ENCODE measurements at places on chromosomes 13 and 19.

DNA sequence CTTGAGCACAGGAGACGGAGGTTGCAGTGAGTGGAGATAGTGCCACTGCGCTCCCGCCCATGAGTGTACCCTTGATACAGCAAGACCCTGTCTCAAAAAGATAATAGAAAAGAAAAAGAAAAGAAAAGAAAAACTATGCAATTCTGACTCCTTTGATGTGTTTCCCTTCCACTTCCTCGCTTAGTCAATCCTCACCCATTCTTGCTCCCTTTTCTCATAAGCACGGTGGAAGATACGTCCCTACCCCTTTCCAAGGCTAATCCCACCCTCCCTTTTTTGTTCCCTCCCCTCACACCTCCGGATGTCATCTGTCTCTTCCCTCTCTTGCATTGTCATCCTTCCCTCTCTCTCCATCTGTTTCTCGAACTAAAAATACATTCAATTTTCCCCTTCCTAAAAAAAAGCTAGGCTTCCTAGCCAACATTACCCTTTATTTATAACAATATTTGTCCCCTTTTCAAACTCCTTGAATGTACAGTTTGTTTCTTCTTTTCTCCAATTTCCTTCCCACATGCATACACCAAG, 40.5 kb upstream of the ITM2B start:
- no peak for DNase-seq

DNA sequence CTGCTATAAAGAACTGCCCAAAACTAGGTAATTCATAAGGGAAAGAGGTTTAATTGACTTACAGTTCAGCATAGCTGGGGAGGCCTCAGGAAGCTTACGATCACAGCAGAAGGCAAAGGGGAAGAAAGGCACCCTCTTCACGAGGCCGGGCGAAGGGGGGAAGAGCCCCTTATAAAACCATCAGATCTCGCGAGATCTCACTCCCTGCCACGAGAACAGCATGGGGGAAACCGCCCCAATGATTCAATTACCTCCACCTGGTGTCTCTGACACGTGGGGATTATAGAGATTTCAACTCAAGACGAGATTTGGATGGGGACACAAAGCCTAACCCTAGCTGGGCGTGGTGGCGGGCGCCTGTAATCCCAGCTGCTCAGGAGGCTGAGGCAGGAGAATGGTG, 42.8 kb downstream of the SLC6A16 start:
- DNase-seq, result no peak

- DNase-seq, result no peak
These were observed 1.6 kb downstream of the MEX3D start for GRCh38 chr19:1566392-1567115.

GRCh38 chr19:6864325-6864940, 22.9 kb upstream of the ADGRE1 start:
- no peak for DNase-seq

GRCh38 chr19:12772323-12772722, 3.0 kb downstream of the HOOK2 start:
- DNase-seq, result no peak

DNA sequence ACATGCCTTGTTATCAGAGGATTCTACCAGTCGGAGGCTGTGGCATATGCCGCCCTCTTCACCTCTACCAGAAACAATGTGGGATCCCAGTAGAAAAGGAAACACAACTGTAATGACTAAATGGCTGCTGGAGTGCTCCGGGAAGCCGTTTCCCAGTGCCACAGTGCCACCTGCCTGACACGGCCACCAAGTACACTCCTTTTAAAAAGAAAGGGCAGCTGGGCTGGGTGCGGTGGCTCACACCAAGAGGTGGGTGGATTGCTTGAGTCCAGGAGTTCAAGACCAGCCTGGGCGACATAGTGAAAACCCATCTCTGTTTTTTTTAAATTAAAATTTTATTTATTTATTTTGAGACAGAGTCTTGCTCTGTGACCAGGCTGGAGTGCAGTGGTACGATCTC, 67.3 kb downstream of the TRPM4 start:
- DNase-seq, result no peak

- no peak for DNase-seq
These were observed 951.3 kb upstream of the PRR20A start for GRCh38 chr13:56189439-56189838.

DNA sequence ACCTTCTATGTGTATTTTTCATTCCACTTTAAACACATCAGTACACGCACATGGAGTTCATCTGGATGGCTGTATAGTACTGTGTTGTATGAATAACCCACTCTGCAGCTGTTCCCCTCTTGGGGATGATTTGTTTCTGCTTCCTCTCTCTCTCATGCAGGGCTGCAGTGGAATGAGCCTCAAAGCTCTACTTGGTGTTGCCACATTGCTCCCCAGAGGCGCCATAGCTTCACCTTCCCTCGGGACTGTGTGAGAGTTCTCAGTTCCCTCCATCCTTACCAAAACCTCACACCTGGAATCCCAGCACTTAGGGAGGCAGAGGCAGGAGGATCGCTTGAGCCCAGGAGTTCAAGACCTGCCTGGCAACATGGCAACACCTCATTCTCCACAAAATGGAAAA, 28.4 kb upstream of the GPR183 start:
- DNase-seq, result no peak

DNA sequence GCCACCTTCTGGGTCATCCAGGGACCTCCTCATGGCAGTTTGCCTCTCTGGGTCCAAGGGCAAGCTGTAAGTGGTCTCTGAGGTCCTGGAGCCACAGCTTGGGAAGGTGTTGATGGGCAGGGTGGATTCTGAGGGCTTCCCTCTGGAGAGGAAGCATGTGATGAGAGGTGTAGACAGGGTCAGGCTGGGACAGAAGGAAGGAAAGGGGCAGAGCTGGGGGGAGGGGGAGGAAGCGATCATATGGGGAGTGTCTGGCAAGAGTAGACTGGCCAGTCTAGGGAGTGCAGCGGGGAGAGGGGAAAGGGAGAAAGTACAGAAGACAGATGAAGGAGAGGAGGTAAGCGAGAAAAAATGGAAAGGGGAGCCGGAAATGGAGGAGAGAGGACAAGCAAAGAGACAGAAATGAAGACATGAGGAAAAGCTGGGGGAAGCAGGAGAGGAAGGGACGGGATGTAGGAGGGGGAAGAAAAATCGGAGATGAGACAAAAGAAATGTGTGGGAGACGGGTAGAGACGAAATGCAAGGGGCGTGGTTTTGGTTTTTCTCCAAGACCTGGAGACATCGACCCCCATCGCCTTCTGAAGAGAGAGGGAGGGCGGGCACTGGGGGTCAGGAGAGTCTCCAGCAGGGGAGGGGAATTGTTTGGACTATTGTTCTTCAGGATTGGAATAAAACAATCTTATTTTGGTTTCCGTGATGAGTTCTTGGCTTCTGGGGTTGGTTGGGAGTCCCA, 26.6 kb downstream of the ZSWIM9 start:
- DNase-seq, result no peak
